ENCODE measurements at places on chromosomes 11 and 22.

GRCh38 chr11:124880290-124880611 lies 15.0 kb downstream of the ROBO3 start:
- no peak for DNase-seq

- DNase-seq: no peak
Measured at GRCh38 chr22:50563413-50564160, 868 bp upstream of the SYCE3 start.

DNA sequence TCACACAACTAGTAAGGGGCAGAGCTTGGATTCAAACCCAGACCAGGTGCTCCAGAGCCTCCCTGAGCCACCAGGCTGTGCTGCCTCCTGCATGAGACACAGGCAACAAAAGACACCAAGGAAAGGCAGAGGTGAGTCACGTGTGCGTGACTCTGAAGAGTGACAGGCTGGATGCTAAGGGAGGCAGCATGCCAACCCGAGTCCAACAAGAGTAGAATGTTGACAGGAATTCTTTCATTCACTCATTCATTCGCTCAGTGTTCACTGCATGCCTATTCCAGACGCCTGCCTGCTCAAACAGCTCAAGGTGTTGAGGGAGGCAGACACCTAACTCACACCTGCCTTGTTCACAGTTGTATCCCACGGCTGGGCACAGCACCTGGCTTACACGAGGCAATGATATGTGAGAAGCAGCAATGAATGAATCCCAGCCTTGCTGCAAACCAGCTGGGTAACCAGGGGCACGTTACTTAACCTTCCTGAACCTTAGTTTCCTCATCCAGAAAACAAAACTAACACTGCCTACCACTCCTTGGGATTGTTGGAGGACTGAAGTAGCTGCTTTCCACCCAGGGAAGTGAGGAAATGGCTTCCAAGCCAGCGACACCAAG lies 73.8 kb upstream of the ARFGAP3 start:
- DNase-seq: peak; percentile 9

DNA sequence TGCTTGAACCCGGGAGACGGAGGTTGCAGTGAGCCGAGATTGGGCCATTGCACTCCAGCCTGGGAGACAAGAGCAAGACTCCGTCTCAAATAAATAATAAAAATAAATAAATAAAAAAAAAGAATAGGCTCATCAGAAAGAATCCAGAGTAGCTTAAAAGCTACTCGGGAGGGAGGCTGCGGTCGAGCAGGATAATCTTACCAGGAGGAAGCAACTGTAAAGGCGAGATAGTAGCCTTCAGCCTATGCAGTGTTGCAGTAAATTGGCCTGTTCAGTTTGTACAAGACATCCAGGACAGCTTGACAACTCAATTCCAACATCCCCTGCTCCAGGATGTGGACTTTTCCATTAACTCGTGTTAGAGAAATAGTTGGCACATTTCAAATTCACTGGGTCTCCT lies 1164.7 kb downstream of the LRRC4C start:
- no peak for DNase-seq

DNA sequence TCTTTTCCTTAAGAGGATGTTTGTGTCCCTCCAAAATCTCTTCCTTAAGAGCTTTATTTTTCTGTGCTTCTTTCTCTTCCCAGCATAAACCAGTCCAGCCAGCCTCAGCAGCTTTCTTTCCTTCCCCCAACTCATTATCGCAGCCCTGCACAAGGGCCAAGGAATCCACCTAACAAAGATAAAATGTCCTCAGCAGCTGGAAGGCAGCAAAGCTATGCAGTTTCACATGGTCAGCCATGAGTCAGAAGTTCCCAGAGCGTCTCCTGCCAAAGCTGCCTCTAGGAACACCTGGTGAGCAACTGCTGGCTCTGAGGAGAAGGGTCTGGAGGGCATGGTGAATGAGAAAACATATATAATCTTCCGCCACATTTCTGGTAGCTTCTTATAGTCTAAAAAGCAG lies 45.3 kb upstream of the HMGXB4 start:
- DNase-seq: no peak

GRCh38 chr11:76560219-76560618 lies 110.3 kb downstream of the LRRC32 start:
- no peak for DNase-seq

- DNase-seq: no peak
Measured at GRCh38 chr11:83540112-83540675, 254.0 kb upstream of the CCDC90B start.

- DNase-seq: no peak
Measured at GRCh38 chr11:34773211-34773610, 143.0 kb downstream of the APIP start.

DNA sequence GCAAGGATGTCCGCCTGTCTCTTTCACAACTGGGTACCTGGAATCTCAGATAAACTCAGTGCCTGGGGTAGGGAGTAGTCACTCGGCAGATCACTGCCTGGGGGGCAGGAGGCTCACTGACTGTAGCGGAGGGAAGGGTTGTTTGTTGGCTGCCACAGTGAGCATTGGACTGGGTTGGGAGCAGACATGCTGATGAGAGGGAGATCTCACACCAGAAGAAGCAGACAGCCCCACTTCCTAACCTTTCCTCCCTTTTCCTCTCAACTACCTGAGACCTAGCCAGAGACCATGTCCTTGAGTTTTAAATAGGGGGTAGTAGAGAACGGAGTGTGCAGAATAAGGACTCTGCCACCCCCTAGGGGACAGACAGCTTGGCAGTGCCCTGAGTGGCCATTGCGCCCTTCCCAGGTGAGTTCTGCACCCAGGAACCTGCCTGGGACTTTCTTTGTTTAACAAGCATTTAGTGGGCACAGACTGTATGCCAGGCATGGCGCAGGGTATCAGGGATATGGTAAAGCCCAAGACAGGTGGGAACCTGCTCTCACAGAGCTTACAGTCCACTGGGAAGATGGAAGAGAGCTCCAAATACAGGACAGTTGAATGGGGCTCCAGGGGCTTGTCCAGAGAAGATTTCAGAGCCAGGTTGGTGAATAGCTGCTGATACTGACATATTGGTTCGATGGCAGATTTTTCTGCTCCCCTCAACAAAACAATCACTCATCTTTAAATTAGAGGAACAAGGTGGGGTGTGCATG lies 115.7 kb upstream of the NNMT start:
- DNase-seq: no peak

- no peak for DNase-seq
Measured at GRCh38 chr22:41915035-41915785, at the start of gene SHISA8. Gene SHISA8 (minus strand): TSS chr22:41915074. CDS start chr22:41914667, 407 bp downstream.

GRCh38 chr11:111703576-111703975 lies 62.6 kb downstream of the PPP2R1B start:
- no peak for DNase-seq

GRCh38 chr11:22244986-22245592 lies 52.2 kb downstream of the ANO5 start:
- DNase-seq: no peak

- DNase-seq: no peak
Measured at GRCh38 chr11:118639899-118640298, 32.5 kb downstream of the PHLDB1 start.

- no peak for DNase-seq
Measured at GRCh38 chr11:74696939-74697675, 34.1 kb downstream of the CHRDL2 start.

GRCh38 chr11:117016747-117017146 lies 81.5 kb downstream of the SIK3 start:
- DNase-seq: no peak

GRCh38 chr11:111448831-111449557 lies 63.2 kb downstream of the BTG4 start:
- no peak for DNase-seq

DNA sequence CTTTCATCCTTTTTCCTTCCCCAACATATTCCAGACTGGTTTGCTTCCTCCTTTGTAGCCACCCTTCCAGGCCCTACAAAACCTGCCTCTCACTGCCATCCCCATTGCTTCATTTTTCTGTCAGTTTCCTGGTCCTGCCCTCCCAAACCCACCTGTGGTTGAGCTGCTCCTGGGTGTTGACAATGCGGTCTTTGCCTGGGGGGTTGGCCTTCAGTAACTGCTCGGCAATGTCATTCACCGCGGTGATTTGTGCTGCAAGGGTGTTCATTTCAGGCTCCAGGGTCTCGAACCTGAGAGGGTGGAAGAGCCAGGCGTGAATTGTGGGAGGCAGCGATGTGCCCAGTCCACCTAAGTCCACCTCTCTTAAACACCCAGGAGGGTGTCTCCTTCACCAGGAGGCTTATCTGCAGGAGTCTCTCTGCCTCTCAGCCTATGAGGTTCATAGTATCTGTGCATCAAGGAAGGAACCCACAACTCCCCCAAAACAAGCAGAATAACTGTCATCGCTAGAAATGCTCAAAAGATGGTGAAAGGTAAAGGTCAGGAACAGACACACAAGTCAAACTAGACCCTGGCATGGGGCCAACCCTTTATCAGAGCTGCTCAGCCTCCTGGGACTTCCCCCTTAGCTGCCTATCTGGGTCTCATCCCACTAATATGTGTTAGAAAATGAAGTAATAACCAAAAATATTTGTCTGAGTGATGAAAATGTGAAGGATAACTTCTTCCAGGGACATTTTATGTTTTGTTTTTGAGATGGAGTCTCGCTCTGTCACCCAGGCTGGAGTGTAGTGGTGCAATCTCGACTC lies 23.9 kb upstream of the RBM4B start:
- DNase-seq: no peak

- DNase-seq: no peak
Measured at GRCh38 chr11:129894278-129895125, 876 bp downstream of the NFRKB start.

GRCh38 chr11:102722821-102723220 lies 1.9 kb downstream of the MMP8 start:
- no peak for DNase-seq

DNA sequence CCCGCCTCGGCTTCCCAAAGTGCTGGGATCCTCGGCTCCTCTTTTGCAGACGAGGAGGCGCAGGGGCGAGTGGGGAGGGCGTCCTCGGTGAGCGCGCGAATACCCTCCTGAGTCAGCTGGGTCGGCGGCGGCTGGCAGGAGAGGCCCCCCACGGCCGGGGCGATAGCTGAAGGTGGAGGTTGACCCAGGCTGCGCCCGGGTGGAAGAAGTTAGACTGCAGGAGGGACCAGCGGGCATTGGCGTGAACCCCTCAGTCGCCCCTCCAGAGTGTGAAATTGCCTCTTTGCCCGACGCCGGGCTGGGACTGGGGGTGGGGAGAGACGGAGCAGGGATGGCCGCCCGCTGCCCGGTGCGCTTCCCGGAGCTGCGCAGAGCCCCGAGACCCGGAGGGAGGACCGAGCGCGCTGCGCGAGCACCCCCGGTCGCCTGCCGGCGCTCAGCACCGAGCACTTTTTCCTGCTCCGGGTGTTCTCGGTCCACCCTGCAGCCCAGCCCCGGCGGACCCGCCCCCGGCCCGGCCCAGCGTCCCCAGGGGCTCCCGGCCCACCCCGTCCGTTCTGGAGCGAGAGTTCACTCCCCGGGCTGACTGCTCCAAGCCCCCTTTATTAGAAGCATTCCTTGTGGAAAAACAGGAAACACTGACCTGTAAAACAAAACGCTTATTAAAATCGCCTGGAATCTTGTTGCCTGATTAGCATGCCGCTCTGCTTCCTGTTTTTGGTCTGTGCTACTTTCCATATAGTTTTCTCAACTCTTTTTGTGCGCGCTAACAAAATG lies 13.7 kb upstream of the CPT1A start:
- DNase-seq: no peak

- no peak for DNase-seq
Measured at GRCh38 chr22:46465345-46465720, 72.1 kb downstream of the CELSR1 start.

- DNase-seq: no peak
Measured at GRCh38 chr11:8100158-8100557, 19.1 kb downstream of the TUB start.

- no peak for DNase-seq
Measured at GRCh38 chr11:45180848-45181192, 34.4 kb downstream of the PRDM11 start.

DNA sequence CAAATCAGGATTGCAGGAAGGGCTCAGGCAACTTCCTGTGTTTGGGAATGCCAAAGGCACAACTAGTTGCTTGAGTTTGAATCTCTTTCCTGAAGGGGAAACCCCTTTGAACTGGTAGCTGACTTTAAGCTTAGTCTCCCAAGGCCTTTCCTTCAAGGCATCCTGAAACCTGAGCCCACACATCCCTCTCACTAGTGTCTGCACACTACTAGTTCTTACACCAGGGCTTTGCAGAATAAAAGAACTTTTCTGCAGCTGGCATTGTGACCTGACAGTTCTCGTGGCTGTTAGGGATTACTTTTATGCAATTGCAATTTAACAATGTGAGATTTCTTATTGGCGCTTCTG lies 95.4 kb downstream of the EXT2 start:
- no peak for DNase-seq

GRCh38 chr22:42617155-42617983 lies 2.7 kb upstream of the POLDIP3 start:
- DNase-seq: no peak

GRCh38 chr22:22720201-22720723 lies 75.8 kb downstream of the GGTLC2 start:
- DNase-seq: peak; percentile 25

DNA sequence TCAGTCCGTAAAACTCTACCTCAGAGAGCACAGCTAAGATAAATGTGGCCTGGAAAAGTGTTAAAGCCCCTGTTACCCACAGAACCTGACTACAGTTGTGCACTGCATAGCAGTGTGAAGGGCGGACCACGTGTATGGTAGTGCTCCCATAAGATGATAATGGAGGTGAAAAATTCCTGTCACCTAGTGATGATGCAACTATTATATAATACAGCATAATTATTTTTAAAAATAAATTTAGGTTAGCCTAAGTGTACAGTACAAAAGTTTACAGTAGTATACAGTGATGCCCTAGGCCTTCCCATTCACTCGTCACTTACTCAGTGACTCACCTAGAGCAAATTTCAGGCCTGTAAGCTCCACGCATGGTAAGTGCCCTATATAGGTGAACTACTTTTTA lies 76.6 kb upstream of the RASSF10 start:
- DNase-seq: no peak

DNA sequence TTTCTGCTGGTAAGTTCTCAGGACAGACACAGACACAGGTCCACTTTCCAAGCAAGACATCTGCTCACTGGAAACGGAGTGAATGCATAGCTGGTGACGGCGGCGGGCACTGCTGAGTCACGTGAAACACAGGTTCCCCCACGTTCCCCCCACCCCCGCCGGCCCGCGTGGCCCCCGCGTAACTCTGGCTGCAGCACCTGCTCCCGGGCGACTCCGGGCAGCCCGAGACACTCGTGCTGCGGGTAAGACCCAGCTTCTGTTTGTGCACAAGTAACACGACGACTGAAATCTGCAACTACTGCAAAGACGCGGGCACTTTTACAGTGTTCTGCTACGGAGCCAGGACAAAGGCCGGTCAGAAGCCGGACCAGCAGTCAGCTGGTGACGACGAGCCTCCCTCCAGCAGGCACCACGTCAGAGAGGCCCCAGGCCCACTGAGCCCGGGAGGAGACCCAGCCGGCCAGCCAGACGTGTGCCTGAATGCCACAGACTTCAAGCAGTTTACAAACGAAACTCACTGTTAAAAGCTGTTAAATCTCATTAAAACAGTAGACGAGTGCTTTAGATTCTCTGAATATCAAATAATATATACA lies 12.9 kb upstream of the ARFGAP3 start:
- no peak for DNase-seq

Measured in stimulated activated CD4-positive, alpha-beta T cell treated with anti-CD3 and anti-CD28 coated beads, Interleukin-15, amount 100 ng/mL, for 48 hours (primary cell).